ENCODE measurements at places on chromosomes 4 and X.

GRCh38 chr4:25927361-25928195 is 13.6 kb downstream of the SMIM20 start:
- no peak for DNase-seq

GRCh38 chrX:110836001-110836400 is 40.4 kb upstream of the CHRDL1 start:
- DNase-seq, result no peak

DNA sequence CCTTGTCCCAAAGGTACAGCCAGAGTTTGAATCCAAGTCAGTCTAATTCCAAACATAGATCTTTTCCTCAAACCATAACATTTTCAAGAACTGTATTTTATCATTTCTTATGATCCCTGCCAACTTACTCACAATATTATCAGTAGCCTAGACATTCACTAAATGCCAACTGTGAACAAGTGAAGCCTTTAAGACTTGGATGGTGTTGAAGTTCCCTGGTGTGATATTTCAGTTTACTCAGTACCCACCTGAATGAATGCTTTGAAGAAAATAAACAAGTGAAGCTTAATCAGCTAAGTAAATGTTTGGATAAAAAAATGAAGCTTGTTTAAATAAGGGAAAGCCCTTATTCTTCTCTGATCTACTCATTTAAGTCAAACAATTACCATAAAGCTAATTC is 1028.3 kb downstream of the DMD start:
- DNase-seq, result no peak

- DNase-seq, result no peak
Observed at GRCh38 chr4:101693842-101694398, 96.6 kb upstream of the BANK1 start.

DNA sequence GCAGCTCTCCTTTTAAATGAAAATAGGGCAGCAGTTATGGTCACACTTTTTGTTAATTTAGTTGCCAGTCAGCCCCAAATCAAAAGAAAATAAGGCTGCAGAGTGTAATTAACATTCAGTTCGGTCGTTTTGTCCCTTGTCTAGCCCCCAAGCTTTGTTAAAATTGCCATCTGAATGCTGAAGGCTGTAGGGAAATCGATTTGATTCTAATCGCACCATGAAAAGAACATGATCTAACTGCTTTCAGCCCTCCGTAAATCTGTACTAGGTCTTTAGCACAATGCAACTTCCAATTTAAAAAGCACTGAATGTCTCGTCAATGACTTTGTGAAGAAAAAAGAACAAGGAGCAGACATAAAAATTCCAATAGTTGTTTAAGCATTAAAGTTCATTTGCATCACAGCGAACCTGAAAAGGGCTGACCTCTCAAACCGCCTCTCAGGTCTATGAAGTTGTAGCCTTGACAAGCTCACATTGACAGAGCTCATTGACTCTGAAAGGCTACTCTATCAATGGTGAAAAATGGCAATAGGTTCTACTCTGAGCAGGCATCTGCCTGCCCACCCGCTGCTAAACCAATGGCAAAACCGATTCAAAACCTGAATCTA is 48.9 kb downstream of the CHIC2 start:
- no peak for DNase-seq

DNA sequence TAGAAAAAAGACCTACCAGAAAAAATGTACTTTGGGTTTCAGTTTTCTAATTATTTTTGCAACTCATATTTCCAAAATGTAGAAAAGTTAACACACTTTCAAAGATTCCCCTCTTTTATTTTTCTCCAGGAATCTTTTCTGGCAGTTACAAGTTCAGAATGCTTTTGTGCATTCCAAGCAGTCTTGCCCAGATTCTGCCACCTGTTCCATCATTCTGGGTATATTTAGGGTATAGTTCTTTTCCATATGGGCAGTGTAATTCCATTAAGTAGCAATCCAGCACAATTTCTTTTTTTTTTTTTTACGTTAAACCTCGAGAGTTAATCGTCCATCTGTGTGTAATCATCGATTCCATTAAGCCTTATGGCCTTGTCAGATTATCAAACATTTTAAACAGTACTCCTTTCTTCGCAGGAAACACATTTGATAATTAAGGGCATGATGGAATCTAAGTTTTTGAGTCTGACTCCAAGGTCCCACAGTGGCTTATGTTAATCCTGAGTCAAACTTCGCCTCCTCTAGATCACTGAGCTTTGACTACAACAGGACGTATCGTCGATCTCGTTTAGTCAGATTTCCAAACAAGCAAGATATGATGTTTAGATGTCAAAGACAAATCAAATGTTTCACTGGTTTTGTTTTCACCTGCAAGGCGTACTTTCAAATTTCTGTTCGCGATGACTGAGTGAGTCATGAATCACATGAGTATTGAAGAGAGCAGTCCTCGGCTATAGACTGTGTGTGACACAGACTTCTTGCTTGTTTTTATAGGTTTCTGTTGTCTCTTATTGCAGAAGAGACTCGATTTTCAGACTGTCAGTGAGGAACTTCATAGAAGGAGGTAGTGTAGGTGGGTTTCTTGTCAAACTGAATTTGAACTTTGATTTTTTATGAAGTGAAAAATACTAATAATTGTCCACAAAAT is 118.9 kb upstream of the GK2 start:
- no peak for DNase-seq

- DNase-seq, result no peak
Observed at GRCh38 chr4:7419961-7420660, 14.6 kb downstream of the PSAPL1 start.

DNA sequence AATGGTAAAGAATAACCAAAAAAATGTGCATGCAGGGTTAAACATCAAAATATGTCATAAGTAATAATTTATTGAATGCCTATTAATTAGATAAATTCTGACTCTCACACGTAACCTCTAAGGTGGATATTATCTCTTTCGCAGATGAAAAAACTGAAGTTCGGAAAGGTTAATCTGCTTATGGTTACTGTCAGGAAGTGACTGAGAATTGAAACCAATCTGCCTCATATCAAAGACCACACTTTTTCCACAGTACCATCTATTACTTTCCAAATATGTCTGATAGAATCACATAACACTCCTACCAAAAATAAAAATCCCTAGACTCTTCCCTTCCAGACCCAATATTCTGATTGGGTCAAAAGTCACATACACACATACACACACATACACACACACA is 6.2 kb downstream of the CHIC2 start:
- no peak for DNase-seq

DNA sequence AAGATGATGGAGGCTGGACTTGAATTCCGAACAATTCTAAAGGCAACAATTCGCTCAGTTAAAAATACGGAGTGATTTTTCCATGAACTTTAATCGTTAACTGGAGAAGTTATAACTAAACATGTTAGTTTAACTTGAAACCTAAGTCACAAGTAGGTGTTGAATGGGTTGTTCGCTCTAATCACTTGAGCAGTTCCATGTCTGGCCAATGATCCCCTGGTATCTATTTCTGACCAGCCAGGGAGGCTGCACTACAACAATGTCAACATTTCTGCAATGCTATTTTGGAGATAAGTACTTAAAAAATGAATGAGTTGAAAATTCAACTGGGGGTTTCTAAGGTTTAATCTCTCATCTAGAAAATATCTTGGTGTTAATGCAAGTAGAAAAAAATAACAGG is 112.5 kb downstream of the NR3C2 start:
- no peak for DNase-seq

DNA sequence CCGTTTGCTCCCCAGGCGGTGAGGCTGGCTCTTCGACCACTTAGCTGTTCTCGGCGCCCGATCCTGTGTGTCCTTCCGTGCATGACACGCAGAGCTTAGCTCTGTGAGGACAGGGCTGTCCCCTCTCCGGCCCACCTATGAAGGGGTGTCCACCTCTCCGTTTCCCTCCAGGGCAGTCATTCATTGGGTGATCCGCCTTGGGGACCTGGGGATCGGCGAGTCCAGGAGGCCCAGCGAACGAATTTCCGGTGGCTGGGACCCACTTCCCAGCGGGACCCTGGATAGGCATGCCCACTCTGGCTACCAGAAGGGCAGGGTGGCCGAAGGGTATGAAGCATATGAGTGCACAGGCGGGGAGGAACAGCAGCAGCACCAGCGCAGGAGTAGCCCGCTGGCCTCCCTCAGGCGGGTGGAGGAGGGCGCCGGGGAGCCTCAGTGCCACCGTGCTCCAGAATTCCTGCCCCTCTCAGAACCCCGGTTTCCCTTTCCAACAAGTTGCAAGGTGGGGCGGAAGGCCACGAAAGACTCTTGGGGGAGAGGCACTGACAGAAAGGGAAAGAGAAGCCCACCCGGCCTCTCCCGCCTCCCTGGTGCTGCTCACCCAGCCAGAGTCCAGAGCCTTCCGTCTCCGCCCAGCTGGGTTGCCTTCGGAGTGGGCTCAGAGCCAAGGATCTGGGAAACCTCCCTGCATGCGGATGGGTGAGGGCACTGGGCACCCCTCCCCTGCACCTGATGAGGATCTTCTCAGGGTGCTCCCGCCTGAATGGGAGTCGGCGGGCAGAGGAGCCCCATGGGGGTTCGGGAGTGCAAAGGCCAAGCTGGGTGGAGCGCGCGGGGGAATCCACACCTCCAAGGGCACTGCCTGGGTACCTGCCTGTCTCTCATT is 8.6 kb downstream of the HMX1 start:
- DNase-seq, result no peak

- no peak for DNase-seq
Observed at GRCh38 chr4:2339458-2340271, 77.8 kb upstream of the MXD4 start.

GRCh38 chr4:139524062-139524631 is 31.9 kb downstream of the SETD7 start:
- DNase-seq, result no peak

DNA sequence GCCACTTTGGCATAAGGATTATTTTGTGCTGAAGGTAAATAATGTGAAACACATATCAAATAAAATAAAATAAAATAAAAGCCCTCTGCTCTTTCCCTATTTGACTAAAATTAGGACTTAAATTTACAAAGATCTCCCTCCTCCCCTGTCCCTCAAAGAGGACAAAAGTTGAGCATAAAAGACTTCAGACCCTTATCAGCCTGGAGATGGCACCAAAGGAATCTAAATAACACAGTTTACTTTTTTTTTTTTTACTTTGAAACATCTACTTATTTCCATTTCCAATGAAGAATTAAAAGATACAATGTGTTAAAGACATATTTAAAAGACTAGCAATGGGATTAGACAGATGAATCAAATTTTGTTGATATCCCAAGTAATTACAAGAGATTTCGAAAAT is 89.7 kb downstream of the EPHA5 start:
- no peak for DNase-seq

DNA sequence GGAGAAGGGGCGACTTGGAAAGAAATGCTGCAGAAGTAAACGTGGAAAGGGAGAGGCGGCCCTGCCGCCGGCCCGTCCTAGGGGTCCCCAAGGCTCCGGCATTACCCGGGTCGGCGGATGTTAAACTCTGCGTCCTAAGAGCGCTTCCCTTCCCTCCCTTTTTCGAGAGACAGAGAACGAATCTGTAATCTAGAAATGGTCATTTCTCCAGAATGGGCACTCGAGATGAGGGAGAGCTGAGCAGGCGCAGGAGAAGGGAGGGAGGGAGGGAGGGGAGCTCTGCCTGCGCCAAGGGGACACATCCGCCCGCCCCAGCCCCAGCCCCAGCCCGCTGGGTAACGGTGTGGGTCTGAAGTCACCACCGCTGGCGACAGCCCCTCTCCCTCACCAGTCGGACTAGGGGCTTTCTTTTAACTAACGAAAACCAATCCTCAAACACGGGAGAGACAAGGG is 1.7 kb downstream of the HCFC1 start:
- no peak for DNase-seq

DNA sequence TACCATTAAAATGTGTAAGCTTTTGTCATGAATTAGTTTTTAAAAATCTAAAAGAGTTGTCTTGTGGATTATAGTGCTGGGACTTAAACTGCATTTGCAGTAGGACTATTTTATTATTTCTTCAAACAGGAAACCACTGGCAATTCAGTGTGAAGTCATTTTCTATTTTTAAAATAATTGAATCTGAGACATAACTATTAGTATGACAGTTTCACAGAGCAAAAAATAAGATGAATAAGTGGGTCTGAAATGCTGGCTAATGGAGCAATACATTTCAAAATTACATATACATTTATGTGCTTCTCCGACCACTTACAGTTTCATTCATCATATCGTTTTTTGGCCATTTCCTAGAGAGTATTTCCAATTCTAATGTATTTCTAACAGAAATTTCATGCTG is 75.3 kb upstream of the RAPGEF2 start:
- no peak for DNase-seq
